ENCODE measurements at places on chromosomes 12 and 14.

GRCh38 chr14:104972301-104973134 is 5.7 kb downstream of the AHNAK2 start:
- no peak for DNase-seq

DNA sequence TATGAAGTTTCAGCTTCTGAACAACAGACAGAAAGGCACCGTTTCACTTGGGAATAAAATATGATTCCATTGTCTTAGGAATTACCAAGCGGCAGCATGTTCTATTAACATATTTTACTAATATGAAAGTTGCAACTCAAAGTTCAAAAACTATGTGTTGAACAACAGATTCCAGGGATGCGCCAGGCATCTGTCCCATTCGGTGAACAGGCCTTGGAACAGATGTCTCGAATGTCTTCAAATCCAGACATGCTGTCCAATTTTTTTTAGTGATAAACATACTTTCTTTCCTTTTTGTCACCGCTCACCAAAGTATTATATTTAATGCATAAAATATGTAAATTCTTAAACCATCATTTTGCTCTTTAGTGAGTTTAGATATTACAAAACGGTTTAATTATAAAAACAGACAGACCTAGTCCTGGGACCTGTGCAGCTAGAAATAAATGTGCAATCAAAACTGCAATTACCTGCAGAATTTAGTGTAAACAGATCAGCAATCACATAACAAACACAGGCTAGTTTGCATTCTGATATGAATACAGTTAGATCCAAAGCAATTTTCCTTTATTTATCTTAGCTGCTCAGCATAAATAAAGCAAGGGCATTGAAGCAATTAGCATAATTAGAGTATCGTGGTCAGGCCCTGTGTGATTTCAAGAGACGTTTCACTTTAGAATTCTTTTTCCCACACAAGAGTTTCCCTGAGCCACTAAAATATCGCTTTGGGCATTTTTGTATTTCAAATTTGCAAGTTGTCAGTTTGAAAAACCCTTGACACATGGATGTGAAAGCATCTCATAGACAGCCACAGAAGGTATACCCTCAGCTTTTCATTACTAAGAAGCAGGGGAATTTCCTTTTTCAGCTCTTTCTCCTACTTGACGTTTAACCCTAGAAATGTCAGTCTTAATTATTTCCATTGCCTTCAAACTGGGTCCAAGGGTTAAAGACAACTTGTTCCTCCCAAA is 420.8 kb downstream of the EGLN3 start:
- DNase-seq, result no peak

DNA sequence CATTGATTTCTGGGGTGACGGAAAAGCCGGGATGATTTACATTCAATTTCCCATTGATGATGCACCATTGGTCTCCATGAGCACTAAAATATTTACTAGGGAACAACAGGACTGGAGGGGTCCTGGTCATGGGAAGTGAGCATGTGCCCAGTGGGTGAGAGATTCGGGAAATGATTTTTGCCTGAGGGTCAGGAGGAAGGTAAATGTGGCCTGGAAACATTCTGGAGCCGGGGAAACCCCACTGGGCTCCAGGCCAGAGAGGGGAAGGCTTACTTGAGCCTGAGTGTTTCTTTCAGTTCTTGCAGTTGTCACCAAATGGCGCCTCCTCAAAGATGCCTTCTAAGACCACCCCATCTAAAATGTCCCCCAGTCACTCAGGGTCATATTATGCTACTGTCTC is 532.3 kb upstream of the TBX3 start:
- no peak for DNase-seq

GRCh38 chr14:97572583-97573458 is 775.6 kb downstream of the VRK1 start:
- DNase-seq, result no peak

GRCh38 chr12:65634061-65634460 is 190.2 kb upstream of the HMGA2 start:
- DNase-seq, result no peak

GRCh38 chr14:100846309-100846859 is 20.5 kb downstream of the MEG3 start:
- no peak for DNase-seq

DNA sequence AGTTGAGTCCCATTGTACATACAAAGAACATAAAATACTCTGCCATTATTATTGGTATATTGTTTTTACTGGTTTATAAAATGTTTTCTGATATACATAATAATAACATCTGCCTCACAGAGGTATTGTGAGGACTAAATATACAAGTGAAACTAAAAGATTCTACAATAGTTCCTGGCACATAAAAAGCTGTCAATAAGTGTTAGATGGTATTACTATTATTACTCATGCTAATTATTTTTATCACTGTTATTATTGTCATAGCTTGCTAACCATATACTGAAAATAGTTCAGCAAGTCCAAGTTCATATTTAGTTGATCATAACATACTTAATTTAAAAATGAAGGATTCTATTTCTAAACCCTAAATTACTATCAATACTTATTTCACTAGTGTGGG is 34.4 kb downstream of the BTG1 start:
- no peak for DNase-seq

GRCh38 chr12:124753228-124753591 is 110.5 kb downstream of the SCARB1 start:
- no peak for DNase-seq

- DNase-seq, result no peak
These were observed 1241.4 kb upstream of the TMEM132C start for GRCh38 chr12:127025545-127025944.

DNA sequence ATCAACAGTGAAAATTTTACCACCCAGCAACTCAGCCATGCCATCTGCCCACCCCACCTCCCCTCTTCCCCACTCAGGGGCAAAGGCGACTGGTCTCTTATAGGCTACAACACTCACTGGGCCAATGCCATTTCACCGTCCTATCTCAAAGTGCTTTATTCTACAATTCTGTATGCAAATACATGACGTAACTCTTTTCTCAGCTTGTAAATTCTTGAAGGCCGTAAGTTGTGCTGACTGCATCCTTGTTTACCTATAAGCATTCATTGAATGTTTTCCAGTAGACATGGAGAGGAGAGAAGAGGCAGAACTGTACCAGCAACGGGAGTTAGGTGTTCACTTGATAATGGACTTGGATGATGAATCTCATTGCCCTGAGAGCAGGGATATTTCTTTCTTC is 15.6 kb downstream of the BCL2L14 start:
- no peak for DNase-seq

GRCh38 chr12:109386059-109386433 is 38.3 kb downstream of the MYO1H start:
- DNase-seq, result no peak

DNA sequence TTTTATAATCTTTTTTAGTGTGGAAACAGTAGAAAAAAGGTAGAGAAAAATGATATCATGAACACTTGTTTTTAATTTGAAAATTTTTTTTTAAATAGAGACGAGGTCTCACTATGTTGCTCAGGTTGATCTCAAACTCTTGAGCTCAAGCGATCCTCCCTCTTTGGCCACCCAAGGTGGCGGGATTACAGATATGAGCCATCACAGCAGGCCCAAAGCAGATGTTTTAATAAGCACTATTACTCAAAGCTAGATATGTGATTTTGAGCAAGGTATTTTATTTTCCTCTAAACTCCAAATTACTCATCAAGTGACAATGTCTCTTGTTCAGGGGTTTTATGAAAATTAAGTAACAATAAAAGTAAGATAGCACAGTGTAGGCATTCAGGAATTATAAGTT is 10.7 kb upstream of the WDR89 start:
- no peak for DNase-seq

DNA sequence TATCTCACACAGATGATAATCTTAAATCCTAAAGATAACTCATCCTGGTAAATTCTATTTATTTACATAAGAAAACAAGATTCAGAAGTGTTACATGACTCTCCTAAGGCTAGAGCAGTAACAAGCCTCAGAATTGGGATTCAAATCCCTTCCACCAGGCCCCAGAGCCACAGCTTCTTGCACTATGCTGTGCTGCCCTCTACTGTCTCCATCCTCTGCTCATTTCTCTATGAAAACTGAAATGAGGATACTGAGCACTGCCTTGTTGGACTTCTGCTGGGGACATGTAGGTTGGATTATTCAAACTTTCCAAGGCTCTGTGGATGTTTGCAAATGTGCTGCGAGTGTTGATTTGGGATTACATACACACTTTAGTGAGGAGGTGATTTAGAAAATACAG is 23.5 kb upstream of the C12orf50 start:
- no peak for DNase-seq

DNA sequence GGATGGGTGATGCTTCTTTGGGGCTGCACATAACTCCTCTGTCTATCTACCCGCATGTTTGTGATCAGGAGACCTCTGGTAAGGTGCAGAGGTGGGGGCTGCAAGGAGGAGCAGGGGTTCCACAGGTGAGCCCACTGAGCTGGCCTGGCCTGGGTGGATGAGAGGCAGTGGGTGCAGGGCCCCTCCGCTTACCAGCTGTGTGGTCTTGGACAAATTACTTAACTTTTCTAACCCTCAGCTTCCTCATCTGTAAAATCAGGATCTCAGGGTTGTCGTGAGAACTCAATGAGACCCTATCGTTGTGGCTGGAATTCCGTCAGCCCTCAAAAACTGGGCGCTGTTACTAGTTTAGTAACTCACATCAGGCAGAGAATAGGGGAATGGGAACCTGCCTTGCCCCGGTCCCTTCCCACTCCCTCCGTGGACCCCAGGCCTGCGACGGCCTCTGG is 7.5 kb downstream of the PTPN6 start:
- DNase-seq, result no peak

GRCh38 chr12:130199581-130200390 is 37.5 kb downstream of the FZD10 start:
- no peak for DNase-seq

Measured in CD4-positive, alpha-beta T cell treated with Interleukin-15 for 4 hours (primary cell).